Activated CD4-positive, alpha-beta T cell treated with anti-CD3 and anti-CD28 coated beads, Interleukin-2, amount 50 U/mL, for 16 hours (primary cell): ENCODE measurements at places on chromosomes 1 and 21.

DNA sequence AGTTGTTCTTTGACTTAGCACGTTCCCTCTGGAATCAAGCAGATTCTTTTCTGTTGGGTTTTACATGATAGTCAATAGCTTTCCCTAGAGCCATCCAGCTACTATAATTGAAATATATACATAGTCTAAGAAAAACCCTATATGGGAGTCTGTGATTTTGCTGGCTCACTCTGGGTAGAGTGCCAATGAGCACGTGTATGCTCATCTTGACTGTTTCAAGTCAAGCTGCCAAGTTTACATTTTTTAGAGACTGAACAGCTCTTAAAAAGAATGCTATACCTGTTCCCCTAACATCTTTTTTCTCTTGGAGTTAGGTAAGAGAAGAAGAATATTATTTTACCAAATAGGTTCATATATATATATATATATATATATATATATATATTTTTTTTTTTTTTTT, 182.8 kb upstream of the NRIP1 start:
- DNase-seq = no peak

- peak; percentile 70 for DNase-seq
These were observed at the start of gene S100A6 for GRCh38 chr1:153535242-153536011. TSS of gene S100A6 (minus strand) at chr1:153535991. CDS start at chr1:153535339, 652 bp downstream.

DNA sequence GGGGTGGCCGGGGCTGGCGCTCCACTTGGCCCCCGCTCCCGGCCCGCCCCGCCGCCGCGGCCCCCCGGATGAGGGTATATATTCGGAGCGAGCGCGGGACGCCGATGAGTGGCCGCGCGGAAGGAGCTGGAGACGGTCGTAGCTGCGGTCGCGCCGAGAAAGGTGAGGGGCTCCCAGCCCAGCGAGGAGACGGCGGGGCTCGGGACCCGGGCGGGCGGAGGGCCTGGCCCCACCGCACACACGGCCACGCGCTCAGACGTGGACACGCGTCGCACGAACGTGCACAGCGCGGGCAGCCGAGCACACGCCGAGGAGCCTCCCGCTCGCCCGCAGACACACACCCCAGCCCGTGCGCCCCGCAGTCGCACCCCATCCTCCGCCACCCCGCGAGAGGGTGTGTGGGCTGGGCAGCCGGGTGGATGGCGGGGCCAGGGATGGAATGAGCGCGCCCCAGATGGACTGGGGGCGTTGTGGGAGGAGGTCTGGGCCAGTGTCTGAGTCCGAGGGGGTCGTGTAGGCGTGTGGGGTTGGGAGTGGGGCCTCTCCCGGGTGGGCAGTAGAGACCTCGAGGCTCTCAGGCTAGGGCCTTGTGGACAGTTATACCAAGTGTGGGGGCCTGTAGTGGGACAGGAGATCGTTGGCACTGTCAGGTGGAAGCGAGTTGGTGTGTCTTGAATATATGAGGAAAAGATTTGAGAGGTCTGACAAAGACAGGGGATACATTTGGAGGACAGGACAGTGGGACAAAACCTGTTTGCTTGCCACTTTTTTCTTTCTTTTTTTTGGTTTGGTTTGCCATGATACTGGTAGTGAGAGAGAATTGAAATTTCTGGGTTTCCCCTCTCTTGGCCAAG, at the start of gene UAP1:
TSS of gene UAP1 (plus strand) at position 107 of the 854 bp plus-strand sequence. CDS start 4,347 bp downstream, outside the sequence.
- DNase-seq = peak; percentile 9

DNA sequence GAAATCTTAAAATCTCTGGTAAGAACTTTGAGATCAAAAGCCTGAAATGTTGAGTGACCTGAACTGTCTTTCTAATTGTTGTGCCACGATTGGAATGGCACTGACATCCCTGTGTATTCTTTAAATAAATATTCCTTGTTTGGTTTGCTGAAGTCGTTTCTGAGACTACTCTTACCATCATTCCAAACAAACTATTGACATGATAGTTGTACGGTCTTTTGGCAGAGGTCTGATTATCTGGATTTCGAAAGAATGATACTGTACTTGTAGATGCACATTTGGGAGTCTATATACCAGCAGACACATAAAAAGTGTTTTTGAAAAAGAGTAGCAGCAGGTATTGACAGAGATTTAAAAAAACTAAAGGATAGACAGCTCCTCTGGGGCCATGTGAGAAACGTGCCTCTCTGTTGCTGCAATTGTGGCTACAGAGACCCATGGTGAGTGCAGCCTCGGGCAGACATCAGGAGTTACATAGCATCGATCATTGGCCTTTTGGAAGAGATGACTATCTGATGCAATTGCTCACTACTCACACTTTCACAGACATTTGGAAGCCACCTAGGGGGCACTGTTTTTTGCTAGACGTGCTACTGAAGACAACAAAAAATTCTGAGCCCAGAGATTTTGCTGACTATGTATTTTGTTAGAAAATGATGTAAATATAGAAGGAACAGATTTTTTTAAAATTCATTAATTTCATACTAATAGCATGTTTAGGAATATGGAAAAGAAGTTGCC, 464.5 kb downstream of the KCNT2 start:
- no peak for DNase-seq

GRCh38 chr21:44823179-44823660, 5.4 kb upstream of the SUMO3 start:
- no peak for DNase-seq

GRCh38 chr1:12556368-12556930, 61.6 kb downstream of the DHRS3 start:
- no peak for DNase-seq

DNA sequence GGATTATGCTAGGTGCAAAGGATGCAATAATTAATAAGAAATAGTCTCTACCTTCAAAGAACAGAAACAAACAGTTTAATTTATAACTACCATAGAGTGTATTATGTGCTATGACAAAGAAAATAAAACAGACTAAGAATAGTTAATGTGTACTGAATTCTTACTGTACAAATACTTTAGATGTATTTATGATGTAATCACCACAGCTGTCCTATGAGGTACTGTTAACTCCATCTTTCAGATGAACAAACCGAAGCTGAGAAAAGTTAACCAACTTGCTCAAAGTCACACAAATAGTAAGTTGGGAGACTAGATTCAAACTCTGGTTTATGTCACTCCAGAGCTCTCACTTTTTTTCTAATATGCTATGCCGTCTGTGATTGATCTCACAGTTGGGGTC, 77.0 kb upstream of the FGGY start:
- no peak for DNase-seq

DNA sequence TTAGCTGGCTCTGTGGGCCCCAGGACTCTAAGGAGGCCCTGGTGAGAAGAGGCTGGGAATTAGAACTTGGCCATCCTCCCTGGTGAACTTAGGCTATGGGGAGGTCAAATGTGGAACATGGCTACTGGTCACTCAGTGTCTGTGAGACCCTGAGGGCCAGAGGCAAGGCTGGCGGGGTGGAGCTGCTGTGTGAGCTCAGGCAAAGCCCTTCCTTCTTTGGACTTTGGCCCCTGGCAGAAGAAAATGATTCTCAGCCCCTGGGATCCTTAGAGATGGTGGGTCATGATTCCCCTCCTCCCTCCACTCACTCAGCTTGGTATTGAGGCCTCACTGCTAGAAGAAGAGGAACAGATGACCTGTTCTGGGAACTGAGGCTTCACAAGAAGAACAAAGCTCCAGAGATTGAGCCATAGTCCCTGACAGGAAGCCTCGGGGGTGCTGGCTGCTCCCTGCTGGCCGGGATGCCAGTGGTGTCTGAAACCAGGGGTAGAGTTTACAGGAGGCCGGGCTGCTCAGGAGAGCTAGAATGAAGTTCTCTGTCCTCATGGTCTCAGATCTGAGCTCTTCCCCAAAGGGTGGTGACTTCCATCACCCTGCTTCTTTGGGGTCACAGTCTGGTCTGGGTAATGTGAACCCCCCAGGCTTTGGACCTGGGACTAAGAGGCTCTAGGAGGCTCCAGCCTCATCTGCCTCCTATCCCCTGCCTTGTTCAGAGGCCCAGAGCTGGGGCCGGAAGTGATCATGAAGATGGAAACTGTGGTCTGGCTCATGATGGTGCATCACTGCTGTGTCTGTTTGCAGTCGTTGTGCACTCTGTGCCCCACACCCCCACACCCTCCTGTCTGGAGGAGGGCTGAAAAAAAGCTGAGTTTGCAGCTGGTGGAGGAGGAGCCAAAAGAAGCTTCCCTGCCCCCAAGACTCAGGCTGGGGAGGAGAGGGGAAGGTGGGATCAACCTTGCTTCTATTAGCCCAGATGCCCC, 905 bp downstream of the BTBD19 start:
- DNase-seq = peak; percentile 97

DNA sequence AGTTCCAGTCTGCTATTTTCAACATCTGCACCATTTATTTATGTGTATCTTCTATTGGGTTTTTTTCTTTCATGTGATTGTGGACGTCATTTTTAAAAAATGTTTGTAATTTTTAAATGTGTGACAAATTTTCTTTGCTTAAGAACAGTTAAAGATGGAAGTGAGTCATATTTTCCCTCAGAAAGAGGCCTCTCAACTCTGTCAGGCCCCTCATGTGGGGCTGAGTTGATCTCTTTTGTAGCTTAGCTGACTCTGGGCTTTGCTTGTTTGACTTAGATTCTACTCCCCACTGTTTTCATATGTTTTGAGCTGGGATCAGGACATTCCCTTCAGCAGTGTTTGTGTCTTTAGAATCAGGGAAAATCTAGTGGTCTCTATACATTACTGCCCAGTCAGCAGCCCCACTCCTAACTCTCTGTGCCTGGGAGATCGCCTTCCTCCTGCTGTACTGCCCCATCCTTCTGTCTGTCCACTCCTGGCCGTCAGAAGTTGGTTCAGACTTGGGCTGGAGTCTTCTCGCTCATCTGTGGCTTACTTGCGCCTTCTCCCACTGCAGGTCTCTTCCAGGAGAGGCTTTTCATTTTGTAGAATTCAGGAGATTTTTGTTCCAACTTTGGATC, 137.4 kb downstream of the DYRK1A start:
- peak; percentile 33 for DNase-seq

DNA sequence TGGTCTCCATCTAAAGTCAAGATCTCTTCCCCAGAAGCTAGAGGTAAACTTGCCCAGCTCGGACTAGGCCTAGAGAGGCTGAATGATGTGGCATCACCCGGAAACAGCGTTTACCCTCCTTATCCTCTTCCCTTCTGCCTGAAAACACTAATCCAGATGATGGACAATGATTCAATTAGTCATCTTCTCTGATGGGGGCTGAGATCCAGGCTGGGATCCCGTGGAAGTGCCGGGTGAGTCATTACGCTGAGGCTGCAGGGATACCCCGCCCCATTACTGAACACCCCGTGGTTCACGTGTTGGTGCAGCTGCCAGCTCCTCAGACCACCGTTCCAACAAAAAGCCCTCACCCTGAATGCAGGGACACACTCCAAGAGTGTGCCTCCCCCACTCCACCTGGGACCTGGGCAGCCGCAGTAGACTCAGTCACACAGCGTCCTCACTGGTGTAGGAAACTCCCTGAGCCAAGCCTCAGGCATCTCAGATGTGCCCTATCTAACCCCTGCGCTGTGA, 2.0 kb downstream of the S100A6 start:
- peak; percentile 36 for DNase-seq

GRCh38 chr1:187853505-187853904, 1024.8 kb downstream of the PLA2G4A start:
- no peak for DNase-seq

GRCh38 chr1:206559672-206559995, 52.3 kb downstream of the RASSF5 start:
- no peak for DNase-seq

DNA sequence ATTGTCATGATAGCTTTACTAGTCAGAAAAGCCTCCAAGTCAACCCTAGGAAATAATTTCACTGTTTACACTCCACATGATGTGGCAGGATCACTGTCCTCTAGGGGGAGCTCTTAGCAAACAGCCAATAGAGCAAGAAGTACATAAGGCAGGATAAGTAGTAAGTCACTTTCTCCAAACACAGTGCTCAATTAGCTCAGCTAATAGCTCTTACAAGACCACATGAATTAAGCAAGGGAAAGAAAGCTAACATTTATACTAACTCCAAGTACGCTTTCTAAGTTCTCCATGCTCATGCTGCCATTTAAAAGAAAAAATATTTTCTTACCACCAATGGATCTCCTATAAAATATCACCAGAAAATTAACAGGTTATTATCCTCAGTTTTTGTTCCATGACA, 66.9 kb upstream of the LRIF1 start:
- peak; percentile 71 for DNase-seq

DNA sequence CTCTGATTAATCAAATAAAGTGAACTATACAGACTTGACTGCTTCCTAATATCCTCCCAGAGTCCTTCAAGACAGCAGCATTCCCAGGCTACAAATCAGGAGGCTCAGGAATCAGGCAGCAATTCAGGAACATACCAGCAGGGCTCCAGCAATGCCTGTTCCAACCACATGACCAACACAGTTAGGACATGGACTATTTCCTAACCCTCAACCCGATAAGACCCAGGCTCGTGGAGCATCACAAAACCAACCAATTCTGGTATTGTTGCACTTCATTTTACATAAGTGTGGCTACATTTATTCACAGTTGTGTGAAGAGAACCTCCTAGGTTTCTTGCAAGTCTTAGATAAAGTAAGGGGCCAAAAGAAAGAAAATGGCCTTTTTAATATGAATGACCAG, 546.2 kb upstream of the ADGRL2 start:
- no peak for DNase-seq

DNA sequence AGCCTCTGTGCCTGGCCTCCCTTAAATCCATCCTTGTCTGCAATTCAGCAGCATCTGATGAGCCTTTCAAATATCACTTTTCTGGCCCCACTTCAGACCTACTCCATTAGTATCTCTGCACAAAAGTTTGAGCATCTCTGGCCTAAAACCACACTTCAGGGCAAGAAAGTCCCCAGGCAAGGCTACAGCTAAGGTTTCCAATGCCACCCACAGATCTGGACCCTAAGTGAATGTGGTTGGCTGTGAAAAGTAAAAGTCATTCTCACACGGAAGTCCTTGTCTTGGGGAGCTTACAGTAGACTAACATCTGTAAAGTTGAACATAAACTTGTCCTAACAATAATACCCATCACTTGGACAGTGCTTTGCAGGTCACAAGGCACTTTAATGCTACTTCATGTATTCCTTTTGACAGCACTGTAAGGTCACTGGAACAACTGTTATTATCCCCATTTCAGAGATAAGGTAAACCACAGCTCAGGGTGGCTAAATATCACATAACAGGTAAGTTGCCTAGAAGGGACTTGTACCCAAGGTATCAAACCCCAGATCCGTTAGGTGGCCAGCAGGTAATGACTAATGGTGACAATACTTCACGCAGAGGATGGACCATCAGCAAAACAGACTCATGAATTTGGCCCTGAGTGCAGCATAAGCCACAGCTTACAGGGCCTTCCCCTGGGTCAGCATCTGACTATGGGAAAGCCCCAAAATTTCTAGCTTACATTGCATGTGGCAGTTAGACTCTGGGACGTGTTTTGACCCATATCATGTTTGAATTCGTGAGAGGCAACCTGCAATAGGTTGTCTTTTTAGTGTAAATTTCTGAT, 356.0 kb downstream of the HHAT start:
- DNase-seq = peak; percentile 41
